ENCODE measurements at places on chromosomes 3 and 15.

DNA sequence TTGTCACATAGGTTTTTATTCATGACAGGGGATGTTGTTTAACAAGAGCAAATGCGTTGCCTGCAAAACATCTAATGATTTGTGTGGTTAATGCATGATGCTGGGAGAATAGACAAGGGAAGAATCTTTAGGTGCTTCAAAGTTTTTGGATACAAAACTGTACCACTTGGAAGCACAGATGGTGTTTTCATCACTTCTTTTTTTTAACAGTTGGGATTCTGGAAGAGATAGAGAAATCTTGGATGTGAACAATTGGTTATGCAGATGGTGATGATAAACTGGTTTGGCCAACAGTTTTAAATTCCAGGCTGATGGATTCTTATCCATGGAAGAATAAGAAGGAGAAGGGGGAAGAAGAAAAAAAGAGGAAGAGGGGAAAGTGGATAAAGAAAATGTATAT is 379.4 kb downstream of the KCNH8 start:
- DNase-seq = no peak

DNA sequence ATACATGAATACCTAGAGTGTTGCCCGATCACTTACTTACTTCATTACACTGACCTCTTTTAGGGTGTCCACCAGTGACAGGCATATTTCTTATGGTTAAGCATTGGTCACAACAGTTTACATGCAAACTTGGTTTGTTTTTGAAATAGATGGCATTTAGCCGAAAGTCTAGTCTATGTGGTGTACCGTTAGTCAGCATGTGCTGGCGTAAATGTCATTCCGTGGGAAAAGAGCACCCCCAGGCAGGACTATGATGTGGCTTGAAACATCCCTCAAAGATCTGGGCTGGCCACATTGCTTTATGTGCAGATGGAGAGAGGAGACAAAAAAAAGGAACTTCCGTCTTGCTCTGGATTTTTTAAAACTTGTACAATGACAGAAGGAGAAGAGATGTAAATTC is 357.0 kb upstream of the ICE2 start:
- DNase-seq = peak; percentile 11

- peak; percentile 54 for DNase-seq
Observed at GRCh38 chr3:81352867-81353266, 408.6 kb downstream of the GBE1 start.

DNA sequence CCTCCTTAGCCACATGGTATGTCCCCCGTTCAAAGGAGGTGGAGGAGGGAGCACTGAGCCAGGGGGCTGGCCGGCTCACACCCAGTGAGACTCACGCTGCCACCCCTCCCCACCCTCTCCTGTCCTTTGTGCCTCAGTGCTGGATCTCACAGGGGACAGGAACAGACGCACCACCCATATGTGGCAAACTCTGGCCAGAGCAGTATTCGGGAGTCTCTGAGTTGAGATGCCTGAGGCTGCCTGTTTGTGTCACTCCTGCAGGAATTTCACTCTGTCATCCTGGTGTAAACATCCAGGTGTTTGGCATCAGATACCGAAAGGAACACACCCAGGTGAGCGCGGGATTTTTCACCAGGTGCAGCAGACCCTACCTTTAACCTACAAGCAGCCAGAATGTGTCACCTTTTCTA is 25.7 kb downstream of the RGMA start:
- DNase-seq = no peak

DNA sequence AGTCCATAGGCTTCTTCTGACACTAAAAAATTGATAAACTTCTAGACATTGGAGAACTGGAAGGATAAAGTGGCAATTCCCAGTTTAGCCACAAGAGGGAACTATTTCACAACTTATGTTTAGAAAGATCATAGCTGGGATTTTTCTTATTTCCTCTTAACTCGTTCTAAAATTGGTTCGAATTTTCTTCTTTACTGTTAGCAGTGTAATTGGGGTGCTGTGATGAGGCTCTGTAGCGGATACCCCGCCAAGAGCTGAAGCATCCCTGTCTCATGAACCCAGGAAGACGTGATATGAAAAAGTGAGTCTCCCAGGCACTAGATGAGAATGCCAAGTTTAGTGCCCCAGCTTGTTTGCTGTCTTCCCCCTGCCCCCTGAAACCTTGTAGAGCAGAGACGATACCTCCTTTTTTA is 85.1 kb downstream of the PDCD6IP start:
- peak; percentile 36 for DNase-seq

DNA sequence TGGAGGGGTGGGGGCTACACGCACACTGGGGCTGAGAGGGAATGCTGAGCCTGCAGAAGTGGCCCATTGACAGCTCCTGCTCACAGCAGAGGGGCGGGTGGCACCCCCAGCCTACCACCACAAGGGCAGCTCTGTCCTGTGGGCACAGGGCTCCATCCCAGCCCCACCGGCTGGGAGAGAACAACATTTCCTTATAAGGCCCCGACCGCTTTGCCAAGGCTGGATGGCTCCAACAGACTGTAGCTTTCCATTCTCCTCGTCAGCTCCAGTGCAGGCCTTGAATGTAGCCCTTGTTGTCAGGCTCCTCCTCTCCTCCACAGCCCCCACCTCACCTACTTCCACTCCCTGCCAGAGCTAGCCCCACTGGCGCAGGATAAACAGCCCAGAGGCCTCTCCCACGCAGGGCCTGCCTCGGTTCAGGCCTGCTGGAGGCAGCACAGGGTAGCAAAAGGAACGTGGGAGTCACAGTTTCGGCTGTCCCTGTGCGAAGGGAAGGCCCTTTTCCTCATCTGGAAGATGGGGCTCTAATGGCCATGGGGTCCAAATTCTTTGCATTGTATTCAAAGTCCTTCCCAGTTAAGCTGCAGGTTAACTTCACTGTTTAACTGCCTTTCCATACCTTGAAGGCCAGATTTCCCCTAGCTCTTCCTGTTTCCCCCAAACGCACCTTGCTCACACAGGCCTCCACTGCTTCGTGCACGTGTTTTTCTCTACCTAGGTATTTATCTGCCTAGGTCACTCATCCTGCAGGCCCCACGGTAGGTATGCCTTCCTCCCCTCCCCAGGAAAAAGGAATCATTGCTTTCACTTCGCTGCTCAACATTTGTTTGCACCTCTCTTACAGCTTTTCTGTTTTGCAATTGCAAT is 101.6 kb upstream of the LPP start:
- DNase-seq = no peak

- no peak for DNase-seq
Observed at GRCh38 chr3:170024581-170024980, 13.2 kb upstream of the GPR160 start.

GRCh38 chr3:159919873-159920272 is 68.8 kb upstream of the IL12A start:
- DNase-seq = peak; percentile 78

DNA sequence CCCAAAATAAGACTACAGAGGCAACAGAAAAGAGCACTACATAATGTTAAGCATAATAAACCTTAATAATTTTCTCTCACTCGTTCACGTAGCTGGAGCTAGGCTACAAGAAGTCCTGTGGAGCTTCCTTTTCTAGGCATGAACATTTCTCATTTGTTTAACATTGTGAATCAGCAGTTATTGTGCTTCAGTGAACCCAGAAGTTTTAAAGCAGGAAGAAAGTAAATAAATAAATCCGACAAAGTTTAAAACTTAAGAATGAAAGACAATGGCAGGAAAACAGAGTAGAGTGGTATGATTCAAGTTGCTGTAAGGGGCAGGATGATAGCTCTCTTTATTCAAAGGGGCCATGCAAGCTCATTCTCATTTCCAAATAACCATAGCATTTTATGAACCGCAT is 191.8 kb downstream of the LSAMP start:
- DNase-seq = peak; percentile 8
